ENCODE measurements at places on chromosomes 12 and 14. TPM values are rescaled to one million over a fixed set of nuclear protein-coding genes. Genes with fewer than 3 reads are reported as not detected.
A peak's percentile ranks its signal among the peaks of the same experiment; 100 is the strongest.

GRCh38 chr12:54368025-54368708 lies 3.9 kb upstream of the GPR84 start:
- H3K4me3 ChIP-seq: no peak overlapping the region
- H3K27me3 ChIP-seq: no peaks in the 10 kb centered on the region
- H3K27ac ChIP-seq: peak overlapping the region; percentile 34
- H3K36me3 ChIP-seq: 0 out of 2 replicates have a peak, but pooled peaks cover 1% of the 10 kb centered on the region
- no peak for DNase-seq

GRCh38 chr14:69910871-69911270 lies 31.7 kb downstream of the SMOC1 start:
- DNase-seq: no peak
- H3K27ac ChIP-seq: no peak overlapping the region
- H3K4me1 ChIP-seq: peaks cover 8% of the 10 kb centered on the region
- no peaks in the 10 kb centered on the region for H3K27me3 ChIP-seq

Gene CLEC14A
- 2.8 TPM for total RNA-seq

Gene TAS2R42
- total RNA-seq: not detected

Gene PPP1R36
- total RNA-seq: 0.28 TPM

- H3K27me3 ChIP-seq: no peaks in the 10 kb centered on the region
- H3K4me1 ChIP-seq: peaks cover 25% of the 10 kb centered on the region
- no peak for DNase-seq
- no peak overlapping the region for H3K4me3 ChIP-seq
These were observed 14.4 kb downstream of the SPTLC2 start for GRCh38 chr14:77601846-77602619.

Gene TCL1A
- not detected for total RNA-seq

DNA sequence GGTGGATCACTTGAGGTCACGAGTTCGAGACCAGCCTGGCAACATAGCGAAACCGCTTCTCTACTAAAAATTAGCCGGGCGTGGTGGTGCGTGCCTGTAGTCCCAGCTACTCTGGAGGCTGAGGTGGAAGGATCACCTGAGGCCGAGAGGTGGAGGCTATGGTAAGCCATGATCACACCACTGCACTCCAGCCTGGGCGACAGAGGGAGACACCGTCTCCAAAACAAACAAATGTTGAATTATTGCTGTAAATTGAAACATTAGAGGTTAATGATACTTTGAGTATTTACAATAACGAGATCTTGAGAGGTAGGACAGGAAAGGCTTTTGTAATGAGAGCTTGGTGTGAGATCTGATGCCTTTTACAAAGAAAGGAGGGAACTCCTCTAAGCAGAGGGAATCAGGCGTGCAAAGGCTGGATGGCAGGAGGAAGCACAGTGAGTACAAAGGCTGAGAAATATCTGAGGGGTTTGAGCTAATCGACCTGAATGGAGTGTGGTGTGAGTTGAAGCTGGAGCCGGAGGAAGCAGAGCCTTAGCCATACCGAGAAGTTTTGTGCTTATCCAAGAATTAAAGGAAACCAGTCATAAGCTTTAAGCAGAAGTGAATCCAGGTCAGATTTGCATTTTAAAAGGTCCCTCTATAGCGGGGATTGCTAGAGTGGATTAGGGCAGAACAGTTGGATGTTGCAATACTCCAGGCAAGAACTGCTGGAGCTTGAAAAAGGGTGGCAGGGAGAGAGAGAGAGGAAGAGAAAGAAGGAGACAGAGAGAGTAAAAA lies 1.1 kb downstream of the RHNO1 start:
- peak; percentile 53 for DNase-seq
- peak overlapping the region; percentile 82 for H3K4me3 ChIP-seq
- H3K27ac ChIP-seq: peak overlapping the region; percentile 86
- H3K4me1 ChIP-seq: peaks cover 6% of the 10 kb centered on the region
- H3K36me3 ChIP-seq: no peaks in the 10 kb centered on the region

Gene CNTN1
- total RNA-seq: 0.18 TPM

Gene TROAP
- total RNA-seq: 21.5 TPM

Gene SLC41A2
- total RNA-seq: 6.8 TPM

DNA sequence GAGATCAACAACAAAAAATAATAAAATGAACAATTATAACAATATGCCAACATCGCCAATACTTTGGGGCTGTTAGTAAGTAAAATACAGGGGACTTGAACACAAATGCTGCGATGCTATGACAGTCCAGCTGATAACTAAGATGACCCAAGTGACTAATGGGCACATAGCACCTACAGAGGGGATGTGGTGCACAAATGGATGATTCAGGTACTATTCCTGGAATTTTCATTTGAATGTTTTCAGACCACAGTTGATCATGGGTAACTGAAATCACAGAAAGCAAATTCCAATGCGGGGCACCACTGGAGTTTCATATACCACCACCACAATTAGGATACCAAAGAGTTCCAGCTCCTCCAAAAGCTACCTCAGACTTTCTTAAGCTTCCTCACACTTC lies 82.9 kb downstream of the RCOR1 start:
- H3K27ac ChIP-seq: no peak overlapping the region
- no peak overlapping the region for H3K4me3 ChIP-seq
- peaks cover 4% of the 10 kb centered on the region for H3K4me1 ChIP-seq
- no peaks in the 10 kb centered on the region for H3K36me3 ChIP-seq
- no peaks in the 10 kb centered on the region for H3K27me3 ChIP-seq

DNA sequence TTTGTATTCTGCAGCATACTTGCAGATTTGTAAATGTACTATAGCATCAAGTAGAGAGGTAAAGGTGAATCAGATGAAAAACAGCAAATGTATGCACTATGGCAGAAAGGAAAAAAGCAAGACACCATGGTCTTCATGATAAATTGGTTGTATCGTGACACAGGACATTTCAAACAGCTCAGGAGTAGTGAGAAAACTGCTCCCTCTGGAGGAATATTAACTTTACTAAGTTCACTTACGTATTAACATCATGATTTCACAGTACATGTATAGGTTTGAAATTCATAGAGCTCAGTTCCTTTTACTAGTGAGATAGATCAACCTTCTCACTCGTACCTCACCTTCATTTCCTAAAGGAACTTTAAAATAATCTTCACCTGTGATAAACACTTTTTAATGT lies 6.5 kb downstream of the MBIP start:
- no peaks in the 10 kb centered on the region for H3K27me3 ChIP-seq
- H3K4me3 ChIP-seq: no peak overlapping the region
- H3K4me1 ChIP-seq: no peaks in the 10 kb centered on the region
- no peak overlapping the region for H3K27ac ChIP-seq
- H3K36me3 ChIP-seq: peaks cover 10% of the 10 kb centered on the region

DNA sequence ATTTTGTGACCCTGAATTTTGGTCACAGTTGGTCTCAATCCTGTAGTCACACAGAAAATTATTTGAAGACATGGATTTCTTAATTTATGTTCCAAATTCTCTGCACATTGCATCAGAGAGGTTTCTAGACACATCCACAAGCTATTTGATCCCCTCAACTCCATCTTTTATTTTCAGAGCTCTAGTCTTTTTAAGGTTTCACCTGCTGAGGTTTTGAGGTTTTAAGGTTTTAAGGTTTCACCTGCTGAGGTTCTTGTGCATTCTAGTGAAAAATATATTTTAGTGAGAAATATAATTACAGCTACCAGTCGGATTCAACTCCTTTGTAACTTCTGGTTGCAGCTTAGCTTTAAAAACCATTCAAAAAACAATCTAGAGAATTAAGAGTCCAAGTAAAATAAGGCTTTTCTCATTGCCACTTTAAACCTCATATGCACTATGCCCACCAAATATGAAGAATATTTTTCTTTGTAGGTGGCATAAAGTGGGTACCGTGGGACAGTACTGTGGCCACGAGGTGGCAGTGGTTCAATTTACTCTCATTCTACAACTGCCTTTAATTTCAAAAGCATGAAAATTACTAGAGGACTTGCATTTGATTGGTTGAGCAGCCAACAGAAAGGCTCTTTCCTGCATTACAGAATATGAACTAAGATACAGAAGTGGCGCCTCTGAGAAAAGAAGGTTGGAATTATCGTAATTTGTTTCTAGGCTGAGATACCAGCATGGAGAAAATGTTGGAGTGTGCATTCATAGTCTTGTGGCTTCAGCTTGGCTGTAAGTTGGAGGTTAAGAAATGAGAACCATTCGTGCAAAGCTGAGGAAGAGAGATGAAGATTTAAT lies 366.5 kb upstream of the OR4E1 start:
- H3K4me3 ChIP-seq: no peak overlapping the region
- H3K36me3 ChIP-seq: no peaks in the 10 kb centered on the region
- H3K4me1 ChIP-seq: no peaks in the 10 kb centered on the region
- no peak overlapping the region for H3K27ac ChIP-seq

DNA sequence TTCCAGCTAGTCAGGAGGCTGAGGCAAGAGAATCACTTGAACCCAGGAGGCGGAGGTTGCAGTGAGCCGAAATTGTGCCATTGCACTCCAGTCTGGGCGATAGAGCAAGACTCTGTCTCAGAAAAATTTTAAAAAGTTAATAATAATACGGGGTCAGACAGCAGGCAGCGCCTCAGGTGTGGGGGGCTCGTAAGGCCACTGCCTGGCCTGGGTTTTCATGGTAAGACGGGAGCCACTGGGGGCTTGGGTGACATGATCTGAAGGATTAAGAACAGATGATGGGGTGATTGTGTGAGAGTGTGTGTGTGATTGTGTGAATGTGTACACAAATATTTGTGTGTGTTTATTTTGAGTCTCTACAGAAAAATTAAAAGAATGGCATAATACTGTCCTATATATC lies 23.6 kb downstream of the BCL7A start:
- H3K27me3 ChIP-seq: no peaks in the 10 kb centered on the region
- H3K27ac ChIP-seq: no peak overlapping the region
- DNase-seq: no peak
- no peaks in the 10 kb centered on the region for H3K4me1 ChIP-seq

All from IMR-90 (cell line).